CD8-positive, alpha-beta T cell (primary cell): ENCODE measurements at places on chromosomes 7 and 10. TPM values are rescaled to one million over a fixed set of nuclear protein-coding genes. Genes with fewer than 3 reads are reported as not detected.

GRCh38 chr10:129919358-129919757 is 44.7 kb downstream of the EBF3 start:
- DNase-seq, result no peak

DNA sequence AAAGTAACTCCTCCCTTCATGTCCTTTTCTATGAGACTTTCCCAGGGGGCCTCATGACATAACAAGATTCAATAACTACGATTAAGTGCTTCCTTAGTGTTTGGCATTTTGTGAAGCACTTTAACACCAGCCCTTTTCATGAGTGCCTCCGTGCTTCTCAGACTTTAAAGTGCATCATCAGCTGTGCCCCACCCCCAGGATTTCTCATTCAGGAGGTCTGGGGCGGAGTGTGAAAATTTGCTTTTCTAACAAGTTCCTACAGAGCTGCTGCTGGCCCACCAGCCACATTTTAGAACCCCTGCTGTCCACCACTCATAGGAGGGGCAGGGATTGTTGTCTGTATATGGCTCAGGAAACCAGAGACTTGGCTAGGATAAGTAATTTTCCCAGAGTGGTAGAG is 445.3 kb downstream of the LRMDA start:
- DNase-seq, result no peak

DNA sequence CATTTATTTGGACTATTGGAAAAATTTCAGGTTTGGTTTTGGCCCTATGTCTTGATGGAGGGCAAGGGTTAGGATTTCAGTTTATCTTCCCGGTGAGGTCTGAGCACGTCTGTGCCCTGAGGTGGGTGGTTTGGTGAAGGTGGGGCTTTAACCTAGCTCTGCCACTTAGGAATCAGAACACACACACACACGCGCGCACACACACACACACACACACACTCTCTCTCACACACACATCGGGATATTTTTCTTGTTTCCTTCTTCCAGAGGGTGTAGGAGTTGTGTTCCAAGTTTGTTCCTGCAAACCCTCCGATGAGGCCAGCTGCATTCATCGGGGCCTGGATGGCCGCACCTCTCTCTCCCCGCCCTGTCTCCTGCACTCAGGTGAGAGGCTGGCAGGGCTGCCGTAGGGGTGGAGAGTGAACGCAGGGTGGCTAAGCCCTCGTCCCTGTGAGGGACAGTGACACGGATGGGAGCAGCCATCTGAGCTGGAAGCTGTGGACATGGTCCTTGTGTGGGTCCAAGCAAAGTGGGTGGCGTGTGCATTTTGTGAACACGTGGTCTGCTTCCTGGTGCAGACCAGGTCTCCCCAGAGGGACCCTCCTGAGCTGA is 34.2 kb downstream of the CHST12 start:
- DNase-seq, result no peak

DNA sequence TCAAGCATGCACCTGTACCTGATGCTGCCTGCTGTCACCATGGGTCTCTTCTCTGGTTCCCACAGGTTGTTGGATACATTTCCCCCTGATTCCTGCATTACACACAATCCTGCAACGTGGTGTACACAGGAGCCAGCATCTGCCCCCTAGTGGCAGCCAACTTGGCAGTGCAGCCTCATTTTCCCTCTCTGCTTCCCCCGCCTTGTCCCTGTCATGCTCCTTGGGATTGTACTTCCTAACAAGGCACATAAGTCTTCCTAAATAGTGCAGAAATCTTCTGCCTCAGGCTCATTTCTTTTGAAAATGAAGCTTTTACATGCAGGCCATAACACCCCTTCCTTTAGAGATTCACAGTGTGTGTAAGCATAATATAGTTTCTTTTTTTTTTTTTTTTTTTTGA is 387.5 kb downstream of the CCSER2 start:
- no peak for DNase-seq

The MICALL2 gene
- 1.2 TPM for total RNA-seq

- DNase-seq, result no peak
Observed at GRCh38 chr10:113089551-113089950, 139.5 kb downstream of the TCF7L2 start.

- no peak for DNase-seq
Observed at GRCh38 chr10:43383204-43383971, 12.0 kb downstream of the FXYD4 start.

DNA sequence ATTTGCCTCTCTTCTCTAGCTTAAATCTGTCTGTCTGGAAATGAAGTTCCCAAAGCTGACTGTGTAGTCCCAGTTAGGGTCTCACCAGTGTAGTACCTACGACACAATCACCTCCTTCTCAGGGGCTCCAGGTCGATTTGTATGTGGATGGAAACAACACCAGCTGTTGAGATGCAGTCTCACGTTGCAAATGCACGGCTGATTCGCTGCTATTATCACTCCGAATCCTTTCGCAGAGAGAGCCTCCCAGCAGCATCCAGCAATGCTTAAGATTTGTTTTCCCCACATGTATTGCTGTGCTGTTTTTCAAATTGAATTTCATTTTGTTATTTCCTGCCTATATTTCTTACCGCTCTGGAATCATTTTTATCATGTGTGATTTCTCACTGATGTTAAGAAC is 16.3 kb downstream of the VSTM4 start:
- DNase-seq, result peak; percentile 11

- no peak for DNase-seq
Observed at GRCh38 chr7:139661903-139662302, 115.9 kb downstream of the HIPK2 start.

DNA sequence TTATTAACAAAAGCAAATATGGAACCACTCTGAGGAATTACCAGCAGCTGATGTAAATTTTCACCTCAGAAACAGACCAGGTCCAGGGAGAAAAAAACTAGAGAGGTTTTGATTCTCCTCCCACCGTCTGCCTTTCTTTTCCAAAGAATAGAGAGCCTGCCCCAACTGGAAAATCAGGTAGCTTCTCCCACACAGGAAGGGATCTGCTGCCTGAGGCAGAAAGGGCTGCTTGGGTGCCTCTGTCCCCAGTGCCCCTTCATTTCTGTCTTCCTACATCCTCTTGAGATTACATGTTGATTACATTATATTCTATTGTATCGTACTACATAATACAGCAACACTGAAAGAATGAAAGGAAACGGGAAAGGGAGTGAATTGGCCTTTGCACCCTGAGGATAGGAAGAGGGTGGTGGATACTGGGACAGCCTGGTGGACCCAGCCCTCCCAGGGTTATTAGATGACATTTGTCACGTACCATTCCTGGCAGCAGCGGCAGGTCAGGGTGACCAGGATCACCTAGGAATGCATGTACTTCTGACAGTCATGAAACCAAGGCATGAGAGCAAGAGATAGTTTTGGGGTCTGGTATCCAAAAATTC is 8.9 kb downstream of the ST8SIA6 start:
- no peak for DNase-seq

The SLC29A3 gene
- 2.9 TPM for total RNA-seq

GRCh38 chr10:108894402-108895301 is 1028.7 kb downstream of the XPNPEP1 start:
- no peak for DNase-seq
